ENCODE measurements at places on chromosomes 12 and 14. TPM values are rescaled to one million over a fixed set of nuclear protein-coding genes. Genes with fewer than 3 reads are reported as not detected.

ZDHHC22 gene
- not detected for total RNA-seq

DNA sequence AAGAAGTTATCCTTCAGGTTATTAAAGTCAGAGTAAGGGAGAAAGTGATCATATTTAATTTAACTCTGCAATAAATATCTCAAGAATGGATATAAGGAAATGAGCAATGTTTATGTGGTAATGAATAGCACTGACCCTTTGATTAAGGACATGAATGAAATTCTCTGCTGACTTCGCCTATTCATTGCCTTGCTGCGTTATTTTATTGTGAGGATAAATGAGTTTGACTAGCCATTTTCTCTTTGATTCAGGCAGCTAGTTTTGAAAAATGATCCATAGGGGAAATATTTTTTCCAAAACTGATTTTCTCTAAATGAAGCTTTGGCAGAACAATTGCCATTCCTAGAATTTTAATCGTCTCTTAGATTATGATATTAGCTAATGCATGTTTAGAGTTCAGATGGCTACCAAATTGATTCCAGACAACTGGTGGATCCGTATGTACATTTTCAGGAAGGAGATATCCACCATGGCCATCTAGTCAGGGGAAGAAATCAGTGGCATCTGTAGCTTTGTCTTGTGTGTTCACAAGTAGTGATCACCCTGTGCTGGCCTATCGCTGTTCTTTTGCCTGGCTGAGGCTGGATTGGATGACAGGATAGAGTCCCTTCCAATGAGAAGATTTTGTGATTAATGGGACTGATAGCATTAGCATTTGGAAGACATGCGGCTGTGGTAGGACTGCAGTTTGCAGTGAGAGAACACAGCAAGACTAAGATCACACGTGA lies 302.3 kb upstream of the RGS6 start:
- no peak overlapping the region for H3K27ac ChIP-seq
- no peak for DNase-seq
- H3K4me1 ChIP-seq = no peaks in the 10 kb centered on the region
- H3K36me3 ChIP-seq = no peaks in the 10 kb centered on the region
- no peaks in the 10 kb centered on the region for H3K27me3 ChIP-seq

- no peaks in the 10 kb centered on the region for H3K27me3 ChIP-seq
- H3K4me3 ChIP-seq = no peak overlapping the region
- no peak for DNase-seq
- no peaks in the 10 kb centered on the region for H3K4me1 ChIP-seq
- H3K27ac ChIP-seq = no peak overlapping the region
These were observed 90.1 kb upstream of the DACT1 start for GRCh38 chr14:58547649-58548048.

GRCh38 chr14:60101786-60102185 lies 10.1 kb downstream of the PCNX4 start:
- no peaks in the 10 kb centered on the region for H3K27me3 ChIP-seq
- H3K36me3 ChIP-seq = no peaks in the 10 kb centered on the region
- no peak overlapping the region for H3K27ac ChIP-seq
- H3K4me1 ChIP-seq = peaks cover 5% of the 10 kb centered on the region

GRCh38 chr14:89190765-89191513 lies 226.1 kb downstream of the FOXN3 start:
- H3K36me3 ChIP-seq = peaks cover 9% of the 10 kb centered on the region
- no peak overlapping the region for H3K27ac ChIP-seq
- H3K4me3 ChIP-seq = no peak overlapping the region
- H3K27me3 ChIP-seq = no peaks in the 10 kb centered on the region
- peaks cover 19% of the 10 kb centered on the region for H3K4me1 ChIP-seq
- DNase-seq = no peak

GRCh38 chr12:6752167-6752920 lies 597 bp downstream of the MLF2 start:
- H3K36me3 ChIP-seq = peaks cover 41% of the 10 kb centered on the region
- no peaks in the 10 kb centered on the region for H3K27me3 ChIP-seq
- H3K27ac ChIP-seq = peak overlapping the region; percentile 89
- H3K4me1 ChIP-seq = peaks cover 9% of the 10 kb centered on the region

NGB gene
- not detected for total RNA-seq

DNA sequence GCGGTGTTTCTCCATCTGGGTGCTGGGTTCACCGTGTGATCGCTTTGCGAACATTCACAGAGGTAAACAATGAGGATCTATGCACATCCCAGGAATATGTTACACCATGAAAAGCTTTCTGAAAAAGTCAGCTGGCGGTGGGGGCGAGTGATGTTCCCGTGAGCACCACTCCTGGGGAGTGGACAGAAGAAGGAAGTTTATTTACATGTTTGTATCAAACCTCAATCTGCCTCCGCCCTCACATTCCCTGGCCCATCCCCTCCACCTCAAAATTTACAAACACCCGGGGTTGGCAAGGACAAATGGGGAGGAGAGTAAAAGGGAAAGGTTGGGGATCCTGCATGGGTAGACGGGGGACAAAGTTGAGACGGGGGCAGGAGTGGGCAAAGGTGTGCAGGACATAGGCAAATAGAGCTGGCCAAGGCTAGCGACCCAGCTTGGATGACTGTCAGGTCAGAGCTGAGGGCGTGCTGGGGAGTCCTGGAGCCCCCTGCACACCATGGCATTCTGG lies 6.9 kb downstream of the TNFRSF1A start:
- peaks cover 37% of the 10 kb centered on the region for H3K4me1 ChIP-seq
- H3K27ac ChIP-seq = peak overlapping the region; percentile 98
- peak overlapping the region; percentile 89 for H3K4me3 ChIP-seq
- peaks cover 40% of the 10 kb centered on the region for H3K36me3 ChIP-seq
- no peaks in the 10 kb centered on the region for H3K27me3 ChIP-seq

- peaks cover 44% of the 10 kb centered on the region for H3K4me1 ChIP-seq
- peak overlapping the region; percentile 83 for H3K27ac ChIP-seq
- H3K36me3 ChIP-seq = no peaks in the 10 kb centered on the region
- peak overlapping the region; percentile 29 for H3K4me3 ChIP-seq
These were observed 71.2 kb downstream of the GALNT4 start for GRCh38 chr12:89453121-89453978.

KRT5 gene
- not detected for total RNA-seq

DNA sequence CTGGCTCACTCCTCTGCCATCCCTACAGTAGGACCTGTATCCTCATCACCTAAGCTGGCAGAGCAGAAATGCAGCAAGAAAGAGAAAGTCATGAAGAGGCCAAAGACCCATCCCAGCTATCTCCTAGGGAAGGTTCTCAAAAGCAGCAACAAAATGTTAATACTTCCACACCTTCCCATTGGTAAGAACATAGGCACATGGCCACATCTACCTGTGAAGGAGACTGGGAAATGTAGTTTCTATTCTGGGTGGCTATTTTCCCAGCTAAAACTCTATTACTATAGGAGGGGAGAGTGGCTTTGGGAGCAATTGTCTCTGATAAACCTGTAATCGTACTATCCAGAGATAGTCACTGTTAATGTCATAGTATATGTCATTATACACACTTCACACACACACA lies 13.7 kb upstream of the EIF2B2 start:
- no peaks in the 10 kb centered on the region for H3K36me3 ChIP-seq
- H3K4me3 ChIP-seq = no peak overlapping the region
- no peaks in the 10 kb centered on the region for H3K27me3 ChIP-seq
- peaks cover 11% of the 10 kb centered on the region for H3K4me1 ChIP-seq
